ENCODE measurements at places on chromosomes 6 and 20. TPM values are rescaled to one million over a fixed set of nuclear protein-coding genes. Genes with fewer than 3 reads are reported as not detected.

The TRAPPC3L gene
- total RNA-seq = 0.10 TPM

The EYS gene
- not detected for total RNA-seq

The C6orf58 gene
- not detected for total RNA-seq

The PRICKLE4 gene
- 1.3 TPM for total RNA-seq

The ADGRF5 gene
- 185 TPM for total RNA-seq

The HFE gene
- 3.1 TPM for total RNA-seq
